ENCODE measurements at places on chromosomes 4 and X. TPM values are rescaled to one million over a fixed set of nuclear protein-coding genes. Genes with fewer than 3 reads are reported as not detected.

The PCSK1N gene
- total RNA-seq: 8.1 TPM

The TRMT2B gene
- total RNA-seq: 103 TPM

The SYTL5 gene
- total RNA-seq: 0.17 TPM

The MAGED4B gene
- total RNA-seq: 3.3 TPM

All from NCI-H460 (cell line).